ENCODE measurements at places on chromosomes 5 and 9. TPM values are rescaled to one million over a fixed set of nuclear protein-coding genes. Genes with fewer than 3 reads are reported as not detected.

DNA sequence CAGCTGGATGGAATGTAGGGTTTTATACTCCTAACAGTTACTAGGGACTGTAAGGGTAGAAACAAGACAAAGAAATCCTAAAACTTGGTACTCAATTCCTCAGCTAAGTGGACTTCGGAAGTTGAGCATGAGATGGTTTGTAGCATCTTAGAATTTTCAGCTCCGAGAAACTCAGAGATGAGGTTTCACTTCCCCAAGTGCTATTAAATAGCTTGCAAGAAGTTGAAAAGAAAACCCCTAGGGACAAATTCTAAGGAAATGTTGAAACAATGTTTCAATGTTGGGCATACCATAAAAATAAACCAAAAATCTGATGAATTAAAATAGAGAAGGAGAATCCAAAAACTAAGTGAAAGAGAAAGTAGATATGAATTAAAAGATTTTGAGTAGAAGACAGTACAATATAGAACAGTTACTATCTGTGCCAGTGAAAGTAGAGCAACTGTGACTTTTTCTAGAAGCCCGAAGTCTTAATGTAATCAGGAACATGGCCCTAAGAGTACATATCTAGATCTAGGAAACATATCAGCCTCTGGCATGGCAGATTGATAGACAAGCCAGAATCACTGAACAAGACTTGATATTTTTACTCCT lies 308.6 kb upstream of the RGMB start:
- no peak for DNase-seq

GRCh38 chr9:75108571-75108970 lies 20.3 kb downstream of the OSTF1 start:
- DNase-seq, result no peak

NTNG2 gene
- total RNA-seq, result 0.77 TPM

DNA sequence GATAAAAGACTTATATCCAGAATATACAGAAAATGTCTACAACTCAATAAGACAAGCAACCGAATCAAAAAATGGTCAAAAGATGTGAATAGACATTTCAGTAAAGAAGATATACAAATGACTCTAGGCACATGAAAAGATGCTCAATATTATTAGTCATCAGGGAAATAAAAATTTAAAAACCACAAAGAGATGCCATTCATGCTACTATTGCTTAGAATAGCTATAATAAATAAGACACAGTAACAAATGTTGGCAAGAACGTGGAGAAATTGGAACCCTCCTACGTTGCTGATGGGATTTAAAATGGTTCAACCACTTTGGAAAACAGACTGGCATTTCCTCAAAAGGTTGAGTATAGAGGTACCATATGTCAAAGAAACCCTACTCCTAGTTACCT lies 39.8 kb downstream of the POLK start:
- no peak for DNase-seq

All from dermis microvascular lymphatic vessel endothelial cell (primary cell).